ENCODE measurements at places on chromosomes 1 and 21.
A peak's percentile ranks its signal among the peaks of the same experiment; 100 is the strongest.

DNA sequence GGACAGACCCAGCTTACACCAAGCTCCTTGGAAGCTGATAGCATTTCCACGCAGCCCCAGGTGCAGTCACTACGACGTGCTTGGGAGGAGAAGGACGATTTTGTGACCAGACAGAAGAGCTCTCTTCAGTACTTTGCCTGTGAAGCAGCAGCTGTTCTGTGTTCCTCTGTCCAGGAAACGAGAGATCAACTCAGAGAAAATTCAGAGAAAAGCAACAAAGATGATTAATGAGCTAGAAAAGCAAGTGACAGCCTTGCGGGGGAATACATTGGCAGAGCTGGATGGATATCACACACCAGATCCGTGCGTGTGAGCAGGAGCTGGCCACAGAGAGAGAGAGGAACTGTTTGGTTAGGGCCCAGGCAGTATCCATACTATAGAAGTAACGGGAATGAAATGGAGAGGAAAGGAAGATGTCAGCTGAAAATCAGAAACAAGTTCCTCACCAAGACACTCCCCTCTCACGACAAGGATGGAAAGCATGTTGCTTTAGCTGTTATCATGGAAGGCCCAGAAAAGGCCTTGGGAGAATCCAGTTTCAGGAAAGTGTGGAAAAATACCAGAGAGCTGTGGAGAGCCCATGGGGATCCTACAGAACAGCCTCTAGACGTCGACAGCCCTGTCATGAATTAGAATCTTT, 106.2 kb downstream of the TOMM20 start:
- DNase-seq = no peak

DNA sequence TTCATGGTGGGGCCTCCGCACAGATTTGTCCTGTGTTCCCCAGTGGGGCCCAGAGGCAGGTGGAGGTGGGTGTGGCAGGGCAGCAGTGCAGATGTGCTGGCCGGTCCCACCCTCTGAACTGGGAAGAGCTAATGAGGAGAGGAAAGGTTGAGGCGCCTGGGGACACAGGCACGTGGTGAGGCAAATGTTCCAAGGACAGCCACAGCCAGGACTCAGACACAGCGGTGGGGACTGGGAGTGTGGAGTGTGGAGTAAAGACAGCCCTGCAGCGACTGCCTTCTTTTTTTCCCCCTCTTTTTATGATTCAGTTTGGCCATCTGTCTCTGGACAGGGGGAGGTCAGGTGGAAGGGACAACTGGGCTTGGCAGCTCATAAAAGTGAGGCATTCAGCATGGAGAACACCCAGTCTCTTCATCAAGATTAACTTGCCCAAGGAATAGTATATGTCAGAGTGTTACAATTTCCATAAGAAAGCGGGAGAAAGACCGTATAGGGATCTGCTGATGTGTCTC, 104.2 kb upstream of the GCLM start:
- DNase-seq = no peak

DNA sequence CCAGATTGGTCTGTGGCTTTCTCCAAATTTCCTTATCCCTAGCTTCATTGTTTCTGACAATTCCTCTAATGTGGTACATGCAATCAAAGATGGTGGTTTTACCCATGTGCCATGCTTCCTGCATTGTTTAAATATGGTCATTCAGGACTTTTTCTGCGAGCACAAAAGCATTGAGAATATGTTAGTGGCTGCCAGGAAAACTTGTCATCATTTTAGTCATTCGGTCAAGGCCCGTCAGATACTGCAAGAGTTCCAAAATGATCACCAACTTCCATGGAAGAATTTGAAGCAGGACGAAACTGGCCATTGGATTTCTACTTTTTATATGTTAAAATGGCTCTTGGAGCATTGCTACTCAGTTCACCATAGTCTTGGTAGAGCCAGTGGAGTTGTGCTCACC, 3.7 kb downstream of the ZBED6 start:
- DNase-seq = no peak

DNA sequence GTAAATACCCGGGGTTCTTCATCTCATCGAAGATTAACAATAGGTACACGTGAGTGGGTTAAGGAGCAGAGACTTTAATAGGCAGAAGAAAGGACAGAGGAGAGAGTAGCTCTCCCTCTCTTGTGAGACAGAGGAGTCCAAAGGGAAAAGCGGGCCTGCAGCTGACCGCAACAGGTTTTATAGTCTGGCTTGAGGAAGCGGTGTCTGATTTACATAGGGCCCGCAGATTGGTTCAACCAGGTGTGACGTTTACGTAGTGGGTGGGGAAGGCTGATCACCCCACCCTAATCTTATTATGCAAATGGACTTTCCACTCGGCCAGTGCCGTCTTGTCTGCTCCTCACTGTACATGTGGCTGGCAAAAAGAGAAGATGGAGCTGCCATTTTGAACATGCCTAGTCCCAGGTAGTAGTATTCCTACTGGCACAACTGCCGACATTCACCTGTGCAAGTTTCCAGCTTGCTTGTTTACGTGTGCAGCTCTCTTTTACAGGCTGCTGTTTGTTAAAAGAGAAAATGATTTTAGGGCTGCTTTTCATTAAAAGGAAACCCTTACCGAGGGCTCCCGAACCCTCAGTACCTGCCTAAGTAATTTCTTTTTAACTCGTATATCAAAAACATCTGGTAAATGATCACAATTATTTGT, 10.6 kb downstream of the CDC14A start:
- DNase-seq = peak; percentile 54

DNA sequence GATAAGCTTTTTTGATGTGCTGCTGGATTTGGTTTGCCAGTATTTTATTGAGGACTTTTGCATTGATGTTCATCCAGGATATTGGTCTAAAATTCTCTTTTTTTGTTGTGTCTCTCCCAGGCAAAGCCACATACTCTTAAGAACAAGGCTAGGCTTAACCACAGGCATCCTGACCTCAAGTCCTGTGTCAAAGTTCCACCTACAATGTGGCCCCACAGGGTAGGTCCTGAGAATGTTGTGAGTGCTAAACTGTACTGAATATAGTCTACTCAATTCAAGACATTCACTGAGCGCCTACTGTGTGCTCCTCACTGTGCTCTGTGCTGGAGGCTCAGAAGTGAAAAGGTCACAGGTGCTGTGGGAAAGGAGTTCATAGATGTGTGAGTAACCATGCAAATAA, 20.6 kb downstream of the DDAH1 start:
- no peak for DNase-seq

- no peak for DNase-seq
These were observed 5.6 kb downstream of the SETDB1 start for GRCh38 chr1:150931773-150932172.

DNA sequence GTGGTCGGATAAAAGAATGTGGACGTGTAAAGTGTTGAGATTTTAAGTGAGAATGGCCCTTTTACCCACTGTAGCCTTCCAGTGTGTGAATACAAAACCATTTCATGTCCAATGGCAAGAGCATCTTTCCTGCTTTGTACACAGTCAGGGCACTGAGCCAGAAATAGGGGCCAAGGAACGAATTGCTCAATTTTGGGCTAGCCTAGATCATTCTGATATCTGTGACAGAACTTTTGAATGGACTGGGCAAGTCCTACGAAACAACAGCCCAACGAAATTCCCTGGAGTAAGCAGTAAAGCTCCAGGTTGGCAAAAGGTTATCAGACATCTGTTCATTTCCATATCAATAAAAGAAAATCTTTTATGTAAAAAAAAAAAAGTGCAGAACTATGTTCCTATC, 5.5 kb downstream of the KIF26B start:
- no peak for DNase-seq
